ENCODE measurements at places on chromosomes 6 and 20.

DNA sequence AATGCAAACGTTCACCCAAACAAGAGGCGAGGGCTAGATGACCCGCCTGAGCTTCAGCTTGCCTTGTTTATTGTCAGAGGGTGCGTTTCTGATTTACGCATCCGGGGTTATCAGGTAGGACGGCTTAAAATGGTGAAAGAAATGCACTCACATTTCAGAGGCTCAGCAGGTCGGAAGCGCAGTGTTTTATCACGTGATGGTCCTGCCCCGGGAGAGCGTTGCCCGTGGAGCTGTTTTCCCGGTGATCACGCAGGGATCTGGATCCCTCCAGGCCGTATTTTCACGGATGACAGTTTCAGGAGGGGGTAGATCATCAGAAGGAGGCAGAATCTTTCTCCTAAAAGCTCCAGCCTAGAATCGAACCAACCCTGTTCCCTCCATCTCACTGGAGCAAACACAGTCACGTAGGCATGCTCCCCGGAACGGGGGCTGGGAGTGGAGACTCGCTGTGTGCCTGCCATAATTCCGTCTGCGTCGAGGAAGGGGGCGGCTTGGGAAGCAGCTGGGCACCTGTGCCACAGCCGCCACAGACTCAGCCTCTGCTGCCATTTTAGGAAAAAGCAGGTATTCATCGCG is 121.7 kb downstream of the SMOC2 start:
- DNase-seq: no peak

DNA sequence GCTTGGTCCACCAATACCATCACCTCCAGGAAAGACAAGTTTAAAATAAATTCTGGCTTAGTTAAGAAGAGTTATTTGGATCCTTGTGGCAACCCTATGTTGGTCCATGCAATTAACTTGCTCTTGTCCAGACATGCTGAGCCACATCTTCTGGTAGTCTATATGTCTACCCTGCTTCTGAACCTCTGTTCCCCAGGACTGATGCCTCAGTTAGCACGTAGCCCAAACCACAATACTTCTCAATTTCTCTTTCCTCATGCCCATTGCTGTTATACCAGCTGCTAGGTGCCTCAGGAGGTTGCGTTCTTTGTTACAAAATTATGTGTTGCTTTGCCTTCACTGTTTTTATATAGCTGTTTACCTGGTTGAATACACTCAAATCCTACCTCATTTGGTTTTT is 116.4 kb upstream of the KCNQ5 start:
- no peak for DNase-seq

GRCh38 chr20:53738945-53739798 is 145.5 kb upstream of the ZNF217 start:
- no peak for DNase-seq

DNA sequence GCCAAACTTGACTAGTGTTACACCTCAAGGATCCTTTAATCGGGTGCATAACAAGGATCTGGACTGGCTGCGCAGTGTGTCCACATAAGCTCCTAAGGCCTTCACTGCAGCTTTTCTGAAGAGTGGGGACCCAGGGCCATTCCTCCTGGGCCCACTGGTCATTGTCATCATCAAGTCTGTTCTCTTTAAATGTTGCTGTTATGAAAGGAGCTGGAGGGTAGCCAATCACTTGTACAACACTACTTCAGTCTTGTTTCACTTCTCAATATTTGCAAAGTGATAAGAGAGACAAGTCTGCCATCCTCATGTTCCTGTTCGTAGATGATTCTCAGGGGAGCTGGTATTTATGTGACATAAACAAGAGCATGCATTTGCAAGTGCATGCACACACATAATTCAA is 149.8 kb downstream of the SYNDIG1 start:
- DNase-seq: no peak

GRCh38 chr6:138499303-138500018 is at the start of gene NHSL1:
TSS of gene NHSL1 (minus strand) at chr6:138499494. CDS start at chr6:138499290, 204 bp downstream.
- no peak for DNase-seq

DNA sequence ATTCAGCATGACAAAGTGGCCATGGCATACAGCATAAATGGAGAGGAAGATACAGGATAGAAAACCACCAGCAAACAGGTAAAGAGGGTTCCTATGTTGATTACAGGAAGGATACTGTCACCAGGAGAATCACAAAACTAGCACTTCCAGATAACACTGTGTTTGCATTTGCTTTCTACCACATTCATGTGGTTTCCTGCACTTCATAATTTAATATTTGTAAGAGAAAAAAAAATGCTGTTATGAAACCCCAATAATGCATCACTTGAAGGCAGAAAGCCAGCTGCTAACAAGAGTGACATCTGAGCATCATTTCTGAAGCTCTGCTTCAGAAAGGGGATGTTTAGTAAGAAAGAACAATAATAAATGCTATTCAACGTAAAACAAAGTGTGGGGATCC is 106.6 kb downstream of the ATXN1 start:
- no peak for DNase-seq

DNA sequence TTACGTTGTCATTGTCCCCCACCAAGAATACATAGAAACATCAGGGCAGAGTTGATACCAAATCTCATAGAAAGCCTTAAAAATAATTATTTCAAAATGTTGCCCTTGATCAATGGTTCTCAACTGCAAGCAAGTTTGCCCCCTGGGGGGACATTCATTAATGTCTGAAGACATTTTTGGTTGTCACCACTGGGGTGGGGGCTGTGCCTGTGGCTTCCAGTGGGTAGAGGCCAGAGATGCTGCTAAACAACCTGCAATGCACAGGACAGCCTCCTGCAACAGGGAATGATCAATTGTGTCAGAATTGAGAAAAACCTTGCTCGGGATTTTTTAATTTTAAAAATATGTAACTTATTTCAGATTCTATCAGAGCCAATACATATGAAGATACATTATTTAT is 130.6 kb upstream of the DOK5 start:
- DNase-seq: no peak

DNA sequence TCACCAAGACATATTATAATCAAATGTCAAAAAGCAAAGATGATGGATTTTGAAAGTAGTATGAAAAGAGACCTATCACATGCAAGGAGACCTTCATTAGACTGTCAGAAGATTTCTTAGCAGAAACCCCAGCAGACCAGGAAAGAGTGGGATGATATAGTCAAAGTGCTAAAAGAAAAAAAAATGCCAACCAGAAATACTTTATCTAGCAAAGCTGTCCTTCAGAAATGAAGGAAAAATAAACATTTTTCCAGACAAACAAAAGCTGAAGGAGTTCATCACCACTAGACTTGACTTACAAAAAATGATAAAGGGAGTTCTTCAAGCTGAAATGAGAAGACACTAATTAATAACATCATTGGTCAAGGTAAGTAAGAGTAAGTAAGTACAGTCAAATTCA is 251.2 kb upstream of the SASH1 start:
- DNase-seq: no peak

GRCh38 chr6:105215506-105215905 is 35.7 kb upstream of the POPDC3 start:
- DNase-seq: no peak

- DNase-seq: no peak
Measured at GRCh38 chr20:59720013-59720412, 115.7 kb downstream of the PHACTR3 start.

GRCh38 chr6:3696525-3697088 is 54.9 kb downstream of the PXDC1 start:
- no peak for DNase-seq

GRCh38 chr6:147752689-147753403 is 244.4 kb downstream of the SAMD5 start:
- no peak for DNase-seq

DNA sequence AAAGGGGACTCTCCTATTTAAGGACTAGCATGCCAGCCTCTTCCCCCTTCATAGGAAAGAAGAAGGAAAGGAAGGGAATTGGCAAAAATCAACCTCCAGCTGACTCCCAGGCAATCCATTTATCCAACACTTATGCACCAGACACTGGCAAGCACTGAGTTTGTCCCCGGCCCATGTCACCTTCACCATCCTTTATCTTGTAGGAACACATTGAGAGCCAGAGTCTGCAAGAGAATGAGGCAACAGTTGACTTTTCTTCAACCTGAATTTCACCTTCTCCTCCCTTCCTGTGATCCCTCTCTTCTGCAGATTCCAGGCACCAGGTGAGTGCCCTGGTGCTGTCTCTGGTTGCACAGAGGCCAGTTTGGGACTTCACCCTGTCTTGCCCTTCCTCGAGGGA is 264.3 kb upstream of the ECI2 start:
- DNase-seq: no peak

GRCh38 chr6:36114798-36115408 is 15.4 kb upstream of the MAPK13 start:
- no peak for DNase-seq

DNA sequence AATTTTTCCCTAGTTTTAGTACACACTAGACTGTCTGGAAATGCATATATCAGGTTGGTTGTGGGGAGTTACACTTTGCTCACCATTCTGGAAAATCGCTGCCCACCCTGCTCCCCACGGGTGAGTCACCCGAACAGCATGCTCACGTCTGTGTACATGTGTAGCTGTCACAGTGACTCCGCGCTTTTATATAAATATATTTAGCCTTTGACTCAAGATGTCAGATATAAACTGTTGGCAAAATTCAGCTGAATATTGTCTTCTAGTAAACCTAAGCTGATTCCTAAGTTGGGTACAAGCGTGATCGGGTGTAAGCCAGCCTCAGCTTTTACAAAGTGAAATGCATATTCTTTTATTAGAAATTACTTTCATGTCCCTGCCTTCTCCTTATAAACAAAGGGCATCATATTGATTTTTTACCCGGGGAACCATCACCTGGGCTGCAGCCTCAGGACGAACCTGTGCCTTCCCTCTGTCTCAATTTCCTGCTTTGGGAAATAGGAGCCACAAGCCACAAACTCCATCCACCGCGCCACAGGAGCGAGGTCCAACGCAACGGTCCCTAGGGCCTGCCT is 4.3 kb downstream of the SDCBP2 start:
- no peak for DNase-seq

- DNase-seq: no peak
Measured at GRCh38 chr6:25777856-25778649, 23.5 kb downstream of the SLC17A4 start.

GRCh38 chr6:148999501-148999900 is 252.7 kb downstream of the UST start:
- no peak for DNase-seq

DNA sequence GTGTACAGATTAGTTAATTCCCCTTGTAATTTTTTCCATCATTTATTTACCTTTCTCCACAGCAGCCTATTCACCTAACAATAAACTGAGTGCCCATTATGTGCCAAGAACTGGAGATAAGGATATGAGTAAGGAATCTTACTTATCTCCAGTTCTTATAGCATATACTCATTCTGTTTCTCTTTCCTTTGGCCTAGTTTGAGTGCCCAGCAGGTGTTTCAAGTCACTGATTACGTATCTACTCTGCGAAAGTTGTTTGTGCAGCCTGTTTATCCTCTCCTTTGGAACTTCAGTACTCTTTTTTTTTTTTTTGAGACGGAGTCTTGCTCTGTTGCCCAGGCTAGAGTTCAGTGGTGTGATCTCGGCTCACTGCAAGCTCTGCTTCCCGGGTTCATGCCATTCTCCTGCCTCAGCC is 17.3 kb upstream of the POU5F1 start:
- no peak for DNase-seq

GRCh38 chr6:105536961-105537360 is 134.1 kb upstream of the PREP start:
- no peak for DNase-seq

- DNase-seq: peak; percentile 65
Measured at GRCh38 chr20:62010551-62011402, 54.9 kb downstream of the TAF4 start.

- no peak for DNase-seq
Measured at GRCh38 chr6:149441740-149442139, 41.7 kb downstream of the SUMO4 start.

GRCh38 chr20:36082315-36082915 is 72.1 kb upstream of the EPB41L1 start:
- DNase-seq: no peak

DNA sequence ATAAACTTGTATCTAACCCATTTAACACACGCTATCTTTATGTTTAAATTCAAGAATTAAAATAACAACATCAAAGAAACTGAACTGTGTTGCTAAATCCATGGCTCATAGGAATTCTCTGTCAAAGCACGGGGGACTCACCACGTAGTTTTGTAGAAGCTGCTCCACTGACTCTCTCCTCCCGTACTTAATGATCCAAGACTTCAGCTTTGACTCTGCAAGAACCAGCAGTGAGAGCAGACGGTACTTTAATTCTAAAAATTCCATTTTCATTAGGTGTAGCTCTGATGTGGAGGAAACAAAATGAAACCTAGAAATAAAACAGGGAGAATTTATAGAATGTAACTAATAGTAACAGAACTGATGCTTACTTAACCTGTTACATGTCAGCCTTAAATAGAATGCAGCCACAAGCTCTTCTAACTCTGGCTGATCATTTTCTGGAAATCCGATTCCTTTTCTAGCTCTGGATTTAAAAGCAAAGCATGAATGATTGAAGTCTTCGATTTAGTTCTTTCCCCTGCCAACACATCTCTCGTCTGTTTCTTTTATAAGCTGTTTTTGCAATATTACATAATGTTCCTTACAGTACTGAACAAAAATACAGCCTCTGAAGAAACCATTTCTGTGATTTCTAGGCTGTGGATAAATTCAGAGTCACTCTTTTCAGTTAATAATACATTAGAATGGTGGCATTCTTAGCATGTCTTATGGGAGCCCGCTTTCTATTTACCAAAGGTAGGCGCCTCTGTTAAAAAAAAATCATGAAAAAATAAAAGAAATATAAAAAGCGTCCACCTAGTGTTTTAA is 165.5 kb downstream of the SYNE1 start:
- DNase-seq: no peak

- no peak for DNase-seq
Measured at GRCh38 chr20:62050166-62051120, 15.2 kb downstream of the TAF4 start.

- no peak for DNase-seq
Measured at GRCh38 chr6:142537612-142538478, 236.0 kb downstream of the ADGRG6 start.

DNA sequence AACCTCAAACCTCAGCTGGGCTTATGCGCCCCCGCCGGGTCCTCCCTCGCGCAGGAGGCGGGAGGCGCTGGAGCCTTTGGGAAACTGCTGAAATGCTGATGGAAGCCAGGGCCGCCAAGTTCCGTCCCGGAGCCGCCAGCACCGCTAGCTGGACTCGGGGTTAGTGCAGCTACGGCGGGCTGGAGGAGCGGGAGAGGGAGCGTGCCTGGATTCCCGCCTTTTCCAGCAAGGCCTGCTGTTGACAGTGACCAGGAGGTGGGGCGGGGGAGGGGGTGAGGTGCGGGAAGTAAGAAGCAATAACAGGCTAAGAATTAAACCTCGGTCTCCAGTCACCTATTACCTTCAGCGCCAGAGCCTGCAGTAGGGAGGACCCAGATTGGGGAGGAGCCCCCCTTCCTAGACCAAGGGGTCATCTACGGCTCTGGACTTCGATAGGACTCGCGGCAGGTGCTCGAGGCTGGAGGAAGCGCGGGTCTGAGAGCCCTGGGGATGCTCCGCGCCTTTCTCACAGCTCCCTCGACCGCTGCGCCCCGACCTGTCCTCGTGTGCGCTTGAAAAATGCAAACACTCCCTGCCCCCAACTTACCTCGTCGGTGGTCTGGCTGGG is 20.5 kb downstream of the COL9A1 start:
- peak; percentile 39 for DNase-seq

Data from endothelial cell (in vitro differentiated cells).